Urothelium cell line (cell line): ENCODE measurements at places on chromosomes 12 and 14.

GRCh38 chr14:75286313-75286712 lies 7.7 kb downstream of the FOS start:
- no peak for DNase-seq

GRCh38 chr12:58777815-58778214 lies 142.5 kb downstream of the LRIG3 start:
- no peak for DNase-seq

- DNase-seq: no peak
These were observed 9.3 kb downstream of the SLC48A1 start for GRCh38 chr12:47782372-47782770.

- no peak for DNase-seq
These were observed 78.4 kb downstream of the NTF3 start for GRCh38 chr12:5510251-5510805.

DNA sequence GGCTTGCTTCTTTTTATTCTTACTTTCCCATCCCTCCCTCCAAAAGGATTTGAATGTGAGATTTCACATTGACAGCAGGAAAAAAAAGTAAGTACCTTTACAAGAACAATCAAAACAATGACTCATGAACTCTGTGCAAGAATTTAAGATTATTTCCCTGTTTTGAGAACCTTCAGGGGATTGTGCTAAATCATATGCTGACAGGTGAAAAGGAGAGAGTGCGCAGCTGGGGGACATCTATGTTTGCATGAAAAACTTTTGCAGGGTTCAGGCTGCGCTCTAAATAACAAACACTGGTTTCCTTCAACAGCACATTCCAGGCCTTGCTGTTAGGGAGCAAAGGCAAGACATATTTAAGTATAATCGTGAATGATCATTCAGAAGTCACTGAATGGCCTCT lies 27.3 kb downstream of the RERG start:
- DNase-seq: no peak

- no peak for DNase-seq
These were observed 235.5 kb downstream of the AKAP6 start for GRCh38 chr14:32564596-32564995.
